ENCODE measurements at places on chromosomes 1 and 21. TPM values are rescaled to one million over a fixed set of nuclear protein-coding genes. Genes with fewer than 3 reads are reported as not detected.

The DRAXIN gene
- total RNA-seq: 0.35 TPM

The LYPD8 gene
- not detected for total RNA-seq

The SAMD13 gene
- total RNA-seq: 1.8 TPM

The RNF223 gene
- not detected for total RNA-seq

GRCh38 chr1:193569983-193570269 lies 383.5 kb upstream of the B3GALT2 start:
- H3K27ac ChIP-seq: no peak overlapping the region
- H3K4me3 ChIP-seq: no peak overlapping the region
- no peaks in the 10 kb centered on the region for H3K36me3 ChIP-seq
- no peaks in the 10 kb centered on the region for H3K27me3 ChIP-seq
- no peak for DNase-seq

DNA sequence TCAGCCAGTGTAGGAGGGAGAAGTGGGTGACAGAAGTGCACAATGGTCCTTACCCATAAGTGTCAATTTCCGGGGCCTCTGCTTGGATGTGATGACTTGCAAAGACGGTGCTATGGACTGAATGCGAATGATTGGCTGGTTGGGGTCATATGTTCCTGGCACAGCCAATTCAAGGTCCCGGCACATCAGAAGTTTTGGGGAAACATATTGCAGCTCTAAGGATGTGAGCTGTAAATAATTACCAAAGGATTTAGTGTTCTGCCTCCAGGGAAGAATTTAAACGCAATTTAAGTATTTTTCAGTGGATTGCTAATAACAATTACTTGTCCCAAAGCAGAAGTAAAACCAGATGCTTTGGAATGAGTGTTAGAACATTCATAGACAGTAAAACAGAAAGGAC lies 26.9 kb upstream of the EXOSC10 start:
- no peaks in the 10 kb centered on the region for H3K27me3 ChIP-seq
- H3K4me1 ChIP-seq: no peaks in the 10 kb centered on the region

DNA sequence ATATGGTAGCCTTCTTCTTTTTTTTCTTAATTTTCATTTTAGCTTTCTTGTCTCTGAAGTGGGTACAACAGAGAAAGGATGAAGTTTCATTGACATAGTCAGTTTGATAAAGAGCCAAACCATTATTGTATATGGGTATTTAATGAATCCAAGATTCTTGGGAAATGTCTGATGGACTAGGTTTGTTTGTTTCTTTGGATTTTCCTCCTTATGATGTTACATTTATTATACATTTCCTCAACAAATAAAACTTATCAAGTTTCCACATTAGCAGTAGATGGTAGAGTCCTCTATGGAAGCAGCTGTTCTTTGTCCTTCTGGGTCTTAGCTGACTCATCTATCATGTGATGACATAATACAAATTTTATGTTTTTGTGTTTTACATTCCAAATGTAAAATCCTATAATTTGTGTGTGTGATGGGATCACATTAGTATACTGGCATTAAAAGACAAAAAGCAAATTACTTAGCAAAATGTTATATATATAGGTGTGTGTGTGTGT lies 6.0 kb downstream of the COL24A1 start:
- no peaks in the 10 kb centered on the region for H3K27me3 ChIP-seq
- peaks cover 7% of the 10 kb centered on the region for H3K4me1 ChIP-seq
- no peak overlapping the region for H3K4me3 ChIP-seq
- DNase-seq: no peak

- H3K4me1 ChIP-seq: no peaks in the 10 kb centered on the region
- H3K27ac ChIP-seq: no peak overlapping the region
- no peaks in the 10 kb centered on the region for H3K36me3 ChIP-seq
- DNase-seq: no peak
- H3K27me3 ChIP-seq: no peaks in the 10 kb centered on the region
Observed at GRCh38 chr1:82695443-82695842, 894.7 kb downstream of the ADGRL2 start.

DNA sequence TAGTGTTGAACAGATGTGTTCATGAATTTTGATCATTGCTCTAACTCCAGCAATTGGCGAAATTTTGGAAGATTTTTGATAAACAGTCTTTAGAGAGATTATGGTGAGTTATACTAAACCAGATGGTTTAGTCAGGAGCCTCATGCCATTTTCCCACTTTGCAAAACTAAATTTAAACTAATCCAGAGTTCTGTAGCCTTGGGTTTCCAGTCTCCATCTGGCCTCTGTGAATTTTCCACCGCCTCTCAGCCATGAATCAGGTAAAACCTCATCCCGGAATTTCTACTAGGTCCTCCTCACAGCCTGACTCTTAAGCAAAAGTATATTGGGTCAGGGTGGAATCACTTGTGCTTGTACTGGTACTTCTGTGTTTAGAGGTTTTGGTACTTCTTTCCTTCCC lies 44.8 kb downstream of the CLEC20A start:
- no peak for DNase-seq
- H3K4me1 ChIP-seq: no peaks in the 10 kb centered on the region
- peaks cover 7% of the 10 kb centered on the region for H3K36me3 ChIP-seq
- H3K27me3 ChIP-seq: no peaks in the 10 kb centered on the region
- no peak overlapping the region for H3K27ac ChIP-seq
- no peak overlapping the region for H3K4me3 ChIP-seq

- H3K27me3 ChIP-seq: no peaks in the 10 kb centered on the region
- H3K4me3 ChIP-seq: no peak overlapping the region
- no peak overlapping the region for H3K27ac ChIP-seq
- no peak for DNase-seq
- H3K36me3 ChIP-seq: no peaks in the 10 kb centered on the region
Observed at GRCh38 chr1:99326215-99326949, 62.1 kb downstream of the PLPPR4 start.

DNA sequence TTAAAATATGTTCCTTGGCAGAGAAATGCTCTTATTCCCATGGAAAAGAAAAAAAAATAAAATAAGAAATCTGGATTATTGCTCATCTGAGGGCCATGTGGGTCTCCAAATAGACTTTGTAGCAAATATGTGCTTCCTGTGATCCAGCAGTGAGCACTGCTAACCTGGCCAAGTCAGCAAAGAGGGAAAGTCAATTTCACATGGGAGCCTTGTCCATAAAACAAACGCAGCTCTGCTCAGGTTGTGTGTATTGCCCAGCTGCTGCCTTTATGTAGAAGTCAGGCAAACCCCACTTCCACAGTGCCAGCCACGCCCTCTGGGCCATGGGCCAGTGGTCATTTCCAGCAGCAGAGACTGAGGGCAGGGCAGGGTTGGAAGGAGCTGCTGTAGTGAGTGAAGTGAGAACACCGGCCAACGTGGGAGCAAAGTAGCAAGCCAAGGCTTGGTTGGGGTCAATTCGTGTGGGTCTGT lies 174.3 kb downstream of the LYPLAL1 start:
- H3K36me3 ChIP-seq: no peaks in the 10 kb centered on the region
- DNase-seq: no peak
- H3K4me1 ChIP-seq: peaks cover 17% of the 10 kb centered on the region
- H3K27me3 ChIP-seq: no peaks in the 10 kb centered on the region

Measured in thoracic aorta (tissue), 2 donors.